HFFc6 (cell line): ENCODE measurements at places on chromosomes 4 and X. TPM values are rescaled to one million over a fixed set of nuclear protein-coding genes. Genes with fewer than 3 reads are reported as not detected.
A peak's percentile ranks its signal among the peaks of the same experiment; 100 is the strongest.

DNA sequence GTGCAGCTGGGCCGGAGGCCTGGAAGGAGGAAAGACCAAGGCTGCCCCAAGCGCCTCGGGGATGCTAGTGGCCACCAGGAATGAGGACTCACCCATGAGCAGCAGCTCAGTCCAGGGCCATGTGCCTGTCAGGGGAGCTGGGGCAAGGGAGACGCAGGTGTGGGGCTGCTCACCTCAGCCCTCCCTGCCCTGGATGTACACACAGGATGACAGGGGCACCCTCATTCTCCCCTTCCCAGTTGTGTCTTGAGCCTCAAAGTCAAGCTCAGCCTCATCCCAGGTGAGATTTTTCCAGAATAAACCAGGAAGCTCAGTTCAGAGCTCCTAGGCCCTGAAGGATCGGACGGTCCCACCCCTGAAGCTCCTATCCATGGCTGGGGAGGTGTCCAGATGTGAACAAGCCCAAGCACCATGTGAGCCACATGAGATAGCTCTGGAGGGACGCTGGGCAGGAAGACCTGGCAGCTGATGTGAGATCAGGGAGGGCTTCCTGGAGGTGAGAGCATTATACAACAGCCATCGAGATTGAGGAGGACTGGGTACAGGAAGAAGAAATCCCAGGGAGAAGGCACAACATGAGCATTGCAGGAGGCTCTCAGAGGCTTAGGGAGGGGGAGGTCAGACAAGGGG is 23.0 kb downstream of the HTRA3 start:
- no peak for DNase-seq

DDIT4L gene
- total RNA-seq, result 0.10 to 3.1 TPM (median 1.5 TPM) in 3 replicates

AWAT2 gene
- not detected in 3 replicates for total RNA-seq

DNA sequence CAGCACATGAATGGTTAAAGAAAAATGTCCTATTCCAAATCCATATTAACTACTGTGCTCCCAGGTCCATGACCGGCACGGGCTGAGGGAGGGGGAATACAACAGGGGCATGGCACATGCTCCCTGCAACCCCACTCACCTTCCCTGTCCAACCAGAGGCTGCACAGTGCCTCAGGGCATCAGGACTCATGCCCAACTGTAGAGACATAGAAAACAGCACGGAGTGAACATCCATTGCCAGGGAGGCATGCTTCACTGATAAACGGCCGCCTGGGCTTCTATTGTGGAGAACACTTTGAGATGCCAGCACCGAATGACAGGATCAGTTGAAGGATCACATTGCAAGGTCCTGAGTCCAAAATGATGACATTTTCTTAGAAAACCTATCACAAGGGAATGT is 140.6 kb downstream of the STK32B start:
- DNase-seq, result no peak

GRCh38 chrX:14675500-14675899 is 146.2 kb downstream of the GLRA2 start:
- DNase-seq, result no peak

PLK4 gene
- 5.8 to 12.6 TPM (median 12.4 TPM) in 3 replicates for total RNA-seq

GK2 gene
- total RNA-seq, result not detected in 3 replicates

DNA sequence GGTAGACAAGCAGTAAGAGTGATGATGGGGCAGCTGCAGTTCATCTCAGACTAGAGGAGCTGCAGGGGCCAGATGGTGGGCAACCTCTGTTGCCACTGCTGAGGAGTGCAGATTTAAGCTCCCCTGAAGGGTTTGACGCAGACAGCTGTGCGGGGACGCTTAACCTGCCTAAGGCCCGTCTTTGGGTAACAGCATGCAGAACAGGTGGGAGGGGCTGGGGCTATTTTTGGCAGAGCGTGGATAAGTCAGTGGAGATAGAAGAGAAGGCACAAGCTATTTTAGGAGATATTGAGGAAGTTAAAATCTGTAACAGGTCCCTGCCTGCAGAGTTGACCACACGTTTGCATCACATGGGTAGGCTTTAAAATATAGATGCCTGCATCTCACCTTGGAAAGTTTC is 10.5 kb downstream of the CD99 start:
- DNase-seq, result no peak

DNA sequence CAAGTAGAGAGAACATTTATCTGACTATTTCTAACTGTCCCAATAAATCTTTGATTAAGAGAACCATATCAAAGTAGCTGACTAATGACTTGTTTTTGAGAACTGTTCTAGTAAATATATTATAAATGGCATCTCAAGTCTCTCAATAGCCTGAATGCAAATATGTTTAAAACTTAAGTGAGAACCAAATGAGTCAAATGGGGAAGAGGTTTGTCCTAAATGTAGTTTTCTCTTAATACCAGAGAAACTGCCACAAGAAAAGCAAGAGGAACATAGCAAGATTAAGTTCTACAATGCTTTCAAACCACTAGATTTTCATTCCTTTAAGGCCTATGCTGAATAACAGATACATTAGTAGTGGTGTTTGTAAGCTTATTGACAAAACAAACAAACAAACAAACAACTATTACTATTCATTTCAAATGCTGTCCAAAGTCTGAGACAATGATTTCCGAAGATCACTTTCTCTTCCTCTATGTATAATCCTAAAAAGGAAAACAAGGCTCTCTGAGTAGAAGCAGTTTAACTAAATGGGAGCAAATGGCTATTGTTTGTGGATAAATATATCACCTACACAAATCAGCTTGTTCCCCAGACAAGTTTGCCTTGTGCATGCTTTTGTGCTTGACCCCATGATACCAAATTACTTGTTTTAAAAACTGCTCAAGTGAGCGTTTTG is 408.4 kb upstream of the EMCN start:
- DNase-seq, result no peak

DNA sequence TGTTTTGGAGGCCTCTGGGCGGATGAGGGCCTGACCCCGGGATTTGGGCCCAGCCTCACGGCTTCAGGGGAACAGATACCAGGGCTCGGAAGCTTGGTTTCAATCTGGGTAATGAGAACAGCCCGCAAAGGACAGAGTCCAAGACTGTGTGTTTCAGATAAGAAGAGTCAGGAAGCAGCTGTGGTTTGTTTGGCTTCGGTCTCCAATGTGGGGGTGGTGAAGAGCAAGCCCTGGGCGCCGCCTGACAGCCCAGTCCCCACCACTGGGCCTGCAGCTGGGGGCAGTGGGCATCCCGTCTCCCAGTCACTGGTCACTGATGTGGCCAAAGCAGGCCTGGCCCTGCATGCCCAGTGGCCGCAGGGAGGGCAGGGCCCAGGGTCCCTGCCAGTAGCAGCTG is 9.1 kb downstream of the WFS1 start:
- no peak for DNase-seq

NEXMIF gene
- not detected in 3 replicates for total RNA-seq

- no peak for DNase-seq
Observed at GRCh38 chrX:112731793-112732192, 52.1 kb upstream of the LHFPL1 start.

GRCh38 chr4:111775556-111776297 is 369.5 kb upstream of the FAM241A start:
- DNase-seq, result no peak

- peak; percentile 41 for DNase-seq
Observed at GRCh38 chrX:18617407-18617750, 54.5 kb downstream of the RS1 start.

DNA sequence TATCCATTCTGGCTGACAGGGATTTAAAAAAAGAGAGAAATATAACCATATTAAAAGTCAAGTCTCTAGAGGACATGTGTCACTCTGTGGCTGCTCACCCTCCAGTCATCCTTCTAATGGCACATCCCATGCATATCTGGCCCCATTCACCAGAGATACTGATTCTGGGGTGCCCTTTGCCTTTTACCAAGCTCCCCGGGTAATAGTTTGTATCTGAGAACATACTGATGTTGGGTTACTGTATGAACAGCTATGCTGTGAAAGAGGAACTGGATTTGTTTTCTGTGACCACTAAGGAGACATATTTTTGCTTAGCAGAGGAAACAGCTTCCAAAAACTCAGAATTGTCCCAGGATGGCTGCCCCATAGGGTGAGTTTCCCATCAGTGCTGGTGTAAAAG is 56.0 kb downstream of the SAT1 start:
- DNase-seq, result no peak

NAA11 gene
- total RNA-seq, result not detected in 3 replicates

DNA sequence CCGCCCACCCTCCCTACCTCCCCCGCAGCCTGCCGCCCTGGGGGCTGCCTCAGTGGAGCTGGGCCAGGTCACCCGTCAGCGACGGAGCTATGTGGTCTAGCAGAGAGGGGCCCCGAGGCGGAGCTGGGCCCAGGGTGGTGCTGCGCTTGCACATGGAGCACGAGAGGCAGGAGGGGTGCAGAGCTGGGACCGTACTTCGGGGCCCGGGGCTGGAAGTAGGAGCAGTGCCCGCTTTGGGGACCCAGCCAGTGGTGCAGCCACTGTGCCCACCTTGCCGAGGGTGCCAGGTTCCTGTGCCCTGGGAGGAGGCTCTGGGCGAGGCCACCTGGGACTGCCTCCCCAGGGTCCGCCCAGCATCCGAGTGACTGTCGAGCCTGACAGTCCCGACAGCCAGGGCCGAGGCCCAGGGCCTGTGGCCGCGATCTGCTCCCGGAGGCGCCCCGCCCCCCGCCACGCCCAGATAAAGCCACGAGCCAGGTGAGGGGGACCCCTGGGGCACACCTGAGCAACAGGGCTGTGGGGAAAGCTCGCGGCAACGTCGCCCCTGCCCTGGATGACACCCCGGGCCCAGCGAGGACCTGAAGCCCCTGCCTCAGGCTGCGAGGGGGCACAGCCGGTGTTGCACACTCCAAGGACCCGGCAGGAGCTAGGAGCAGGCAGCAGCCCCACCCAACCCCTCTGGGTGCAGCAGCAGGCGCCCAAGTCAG is 117.5 kb downstream of the DNAAF6 start:
- no peak for DNase-seq

DNA sequence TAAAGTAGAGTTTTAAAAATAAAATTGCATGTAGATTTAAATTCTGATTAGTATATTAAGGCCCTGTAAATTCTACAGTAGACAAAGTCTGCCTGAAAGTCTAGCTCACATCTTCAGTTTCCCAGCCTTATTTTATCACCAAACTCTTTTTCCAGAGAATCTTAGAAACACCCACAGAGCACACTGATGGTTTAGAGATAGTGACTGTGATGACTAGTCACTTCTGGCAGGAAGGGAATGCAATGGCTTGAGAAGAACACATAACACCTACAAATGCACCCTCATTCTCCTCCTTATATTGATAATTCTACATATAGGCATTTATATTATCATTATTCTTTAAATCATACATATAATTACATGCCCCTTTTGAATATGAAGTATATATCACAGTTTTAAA is 232.9 kb downstream of the ARAP2 start:
- no peak for DNase-seq

DNA sequence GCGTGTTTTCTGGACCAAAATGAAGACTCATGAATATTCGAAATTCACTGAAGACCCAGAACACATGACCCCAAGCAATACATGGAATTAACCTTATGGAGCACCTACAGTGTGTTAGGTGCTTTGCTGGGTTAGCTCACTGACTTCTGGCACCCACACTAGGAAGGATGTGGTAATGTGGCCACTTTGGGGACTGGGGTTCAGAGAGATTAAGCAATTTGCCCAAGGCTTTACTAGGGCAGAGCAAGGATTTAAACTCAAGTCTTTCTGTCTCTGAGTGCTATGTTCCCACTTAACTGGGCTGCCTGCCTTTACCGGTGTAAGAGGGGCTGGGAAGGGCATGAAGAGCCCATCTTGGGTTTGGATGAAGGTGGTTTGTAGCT is 162.0 kb upstream of the ATP6AP2 start:
- no peak for DNase-seq

DNA sequence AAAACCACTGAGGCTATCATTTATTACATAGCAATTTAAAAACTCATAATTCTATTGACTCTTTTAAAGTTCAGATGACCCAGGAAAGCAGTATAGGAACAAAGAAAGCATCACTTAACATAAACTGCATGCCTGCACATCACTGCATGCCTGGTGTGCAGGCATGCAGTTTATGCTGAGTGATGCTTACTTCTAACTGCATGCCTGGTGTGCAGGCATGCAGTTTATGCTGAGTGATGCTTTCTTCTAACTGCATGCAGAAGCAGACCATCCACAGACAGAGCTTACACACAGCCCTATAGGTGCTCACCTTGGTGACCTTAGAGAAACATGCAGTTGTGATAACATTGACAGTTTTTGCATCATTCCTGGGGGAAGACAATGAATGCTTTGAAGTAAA is 17.0 kb downstream of the SDAD1 start:
- no peak for DNase-seq

ZNF157 gene
- total RNA-seq, result not detected in 3 replicates

NSUN7 gene
- not detected in 3 replicates for total RNA-seq

OTC gene
- total RNA-seq, result not detected in 3 replicates

- DNase-seq, result peak; percentile 2
Observed at GRCh38 chrX:37060999-37061398, 52.8 kb downstream of the FAM47C start.

GRCh38 chr4:52932591-52933470 is 70.7 kb downstream of the RASL11B start:
- peak; percentile 19 for DNase-seq

HEPH gene
- not detected in 3 replicates for total RNA-seq

MAGEA4 gene
- total RNA-seq, result not detected in 3 replicates

TEC gene
- total RNA-seq, result not detected in 2 replicates

DNA sequence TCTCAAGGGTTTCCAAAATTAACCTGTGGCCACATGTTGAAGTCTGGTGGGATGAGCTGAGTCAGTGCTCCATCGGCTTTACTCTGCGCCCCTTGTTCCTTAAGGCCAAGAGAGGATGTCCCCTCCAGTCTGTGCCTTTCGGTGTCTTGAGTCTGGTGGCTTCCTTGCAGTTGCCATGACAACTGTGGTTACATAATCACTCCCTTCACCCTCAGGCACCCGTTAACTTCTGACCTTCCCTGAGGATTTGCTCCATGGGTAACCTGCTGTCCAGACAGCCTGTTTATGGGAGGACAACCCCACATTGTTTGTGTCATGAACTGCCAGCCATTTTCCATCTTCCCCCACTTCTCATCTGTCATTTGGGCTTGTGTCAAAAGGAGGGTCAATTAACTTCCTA is 401.1 kb upstream of the LCORL start:
- no peak for DNase-seq
